ENCODE measurements at places on chromosomes 6 and 20.

DNA sequence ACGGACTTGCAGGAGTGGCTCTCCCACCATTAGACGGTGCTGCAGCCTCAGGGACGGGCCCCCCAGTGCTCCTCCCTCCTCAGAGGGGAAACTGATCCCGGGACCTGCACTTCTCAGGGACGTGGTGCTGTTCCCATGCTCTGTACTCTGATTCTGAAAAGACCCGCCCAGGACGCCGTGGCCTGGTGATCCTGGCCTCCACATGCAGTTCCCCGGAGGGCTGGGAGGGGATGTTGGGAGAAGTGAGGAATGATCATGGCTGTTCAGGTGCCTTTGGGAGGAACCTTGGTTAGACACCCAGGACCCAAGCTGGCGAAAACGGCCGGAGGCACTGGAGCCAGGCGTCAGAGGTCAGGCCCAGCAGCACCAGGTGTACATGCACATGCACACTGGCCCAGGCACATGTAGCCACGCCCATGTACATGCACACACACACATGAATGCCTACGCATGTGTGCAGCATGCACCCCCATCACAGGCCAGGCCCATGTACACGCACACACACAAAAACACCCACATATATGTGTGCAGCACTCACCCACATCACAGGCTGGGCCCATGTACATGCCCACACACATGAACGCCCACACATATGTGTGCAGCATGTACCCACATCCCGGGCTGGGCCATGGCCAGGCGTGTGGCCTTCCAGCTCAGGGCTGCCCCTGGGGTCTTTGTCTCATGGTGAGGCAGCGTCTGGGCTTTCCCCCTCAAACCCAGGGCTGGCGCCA lies 52.6 kb upstream of the DACT2 start:
- DNase-seq, result no peak

DNA sequence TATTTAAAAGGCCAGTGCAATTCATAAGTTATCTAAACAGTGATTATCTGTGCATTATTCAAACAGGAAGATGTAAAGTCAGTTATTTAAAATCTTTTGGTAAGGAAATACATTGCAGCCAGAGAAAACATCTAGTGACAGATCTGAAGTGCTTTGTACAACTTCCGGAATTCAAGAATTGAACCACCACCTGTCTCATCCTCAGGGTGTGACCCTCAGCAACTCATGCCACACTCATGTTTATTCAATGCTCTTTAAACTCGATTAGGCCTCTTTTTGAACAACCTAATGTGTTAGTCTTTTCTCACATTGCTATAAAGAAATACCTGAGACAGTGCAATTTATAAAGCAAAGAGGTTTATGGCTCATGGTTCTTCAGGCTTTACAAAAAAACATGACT lies 62.6 kb upstream of the GGTLC1 start:
- DNase-seq, result no peak

- peak; percentile 88 for DNase-seq
Observed at GRCh38 chr6:116144605-116145004, 18.7 kb upstream of the COL10A1 start.

GRCh38 chr6:31122791-31123706 lies 2.8 kb upstream of the CDSN start:
- DNase-seq, result peak; percentile 87

GRCh38 chr6:164168595-164168994 lies 754.1 kb downstream of the QKI start:
- no peak for DNase-seq

DNA sequence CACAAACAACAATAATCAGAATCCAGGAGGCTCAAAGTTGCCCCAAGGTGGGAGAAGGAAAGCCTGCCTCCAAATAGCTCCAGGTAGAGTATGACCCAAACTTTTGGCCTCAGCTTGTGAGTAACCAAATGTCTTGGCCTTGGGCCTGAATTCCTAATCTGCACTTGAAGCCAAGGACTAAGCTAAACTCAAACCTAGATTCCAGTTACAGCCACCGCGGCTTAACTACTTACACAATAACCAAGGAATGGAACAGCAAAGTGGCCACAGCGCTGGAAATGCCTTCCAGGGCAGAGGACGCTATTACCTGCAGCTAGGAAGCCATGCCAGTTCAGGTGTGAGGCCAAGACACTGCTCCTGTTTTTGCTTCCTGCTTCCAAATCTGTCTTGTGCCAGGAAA lies 4.6 kb downstream of the NINL start:
- no peak for DNase-seq

GRCh38 chr6:163485388-163485851 lies 70.9 kb downstream of the QKI start:
- no peak for DNase-seq

- no peak for DNase-seq
Observed at GRCh38 chr20:42795111-42795695, 394.5 kb downstream of the PTPRT start.

DNA sequence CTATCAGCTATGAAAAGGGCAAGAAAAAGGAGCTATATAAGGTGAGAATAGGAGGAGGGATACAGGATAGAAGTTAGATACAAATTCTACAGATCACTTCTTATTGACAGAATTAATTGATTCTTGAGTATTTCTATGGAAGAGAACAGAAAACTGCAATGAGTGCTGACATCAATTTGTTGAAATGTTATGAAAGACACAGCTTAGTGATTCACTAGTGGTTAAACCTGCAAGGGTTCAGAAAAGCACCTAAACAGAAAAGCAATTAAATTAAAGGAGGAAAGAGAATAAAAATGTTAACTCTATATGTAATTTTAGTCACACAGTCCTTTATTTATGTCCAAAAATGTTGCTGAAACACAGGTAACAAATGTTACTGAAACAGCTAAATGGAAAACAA lies 254.4 kb upstream of the RUNX2 start:
- DNase-seq, result no peak

- DNase-seq, result no peak
Observed at GRCh38 chr6:2844008-2844407, 2.3 kb upstream of the SERPINB1 start.

DNA sequence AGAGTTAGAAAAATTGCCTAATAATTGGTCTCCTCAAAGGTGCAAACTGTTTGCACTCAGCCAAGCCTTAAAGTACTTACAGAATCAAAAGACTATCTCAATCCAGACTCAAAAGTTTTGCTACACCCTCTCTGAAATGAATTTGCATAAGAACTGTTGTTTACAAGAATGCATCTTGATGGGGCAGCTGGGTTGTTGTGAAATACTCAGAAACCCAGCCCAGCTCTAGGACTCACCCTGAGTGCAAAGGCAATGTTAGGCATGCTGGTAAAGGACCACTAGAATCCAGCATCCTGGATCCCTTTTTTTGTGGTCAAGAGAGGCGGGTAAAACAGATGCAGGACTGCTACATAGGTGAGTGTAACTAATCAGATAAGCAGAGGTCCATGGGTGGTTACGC lies 700.2 kb downstream of the EYS start:
- no peak for DNase-seq
